ENCODE measurements at places on chromosomes 12 and 14.
A peak's percentile ranks its signal among the peaks of the same experiment; 100 is the strongest.

- no peak for DNase-seq
These were observed 26.0 kb upstream of the PRPF39 start for GRCh38 chr14:45057881-45058364.

DNA sequence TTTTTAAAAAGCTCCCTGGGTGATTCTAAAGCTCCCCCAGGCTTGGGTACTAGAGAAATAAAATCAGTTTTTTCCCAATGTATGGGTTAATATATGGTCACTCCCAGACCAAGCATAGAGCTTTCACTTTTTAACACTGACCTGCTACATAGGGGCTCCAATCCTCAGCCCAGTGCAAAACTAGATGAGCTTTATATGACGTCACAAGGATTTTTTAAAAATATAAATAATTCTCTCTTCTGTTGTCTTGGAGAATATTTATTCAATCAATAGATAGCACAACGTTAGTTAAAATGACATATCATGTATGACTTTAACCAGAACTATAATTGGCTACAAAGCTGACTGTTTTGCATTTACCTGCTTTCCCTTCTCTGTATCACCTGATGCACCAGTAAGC, 137.9 kb upstream of the TMCC3 start:
- no peak for DNase-seq

DNA sequence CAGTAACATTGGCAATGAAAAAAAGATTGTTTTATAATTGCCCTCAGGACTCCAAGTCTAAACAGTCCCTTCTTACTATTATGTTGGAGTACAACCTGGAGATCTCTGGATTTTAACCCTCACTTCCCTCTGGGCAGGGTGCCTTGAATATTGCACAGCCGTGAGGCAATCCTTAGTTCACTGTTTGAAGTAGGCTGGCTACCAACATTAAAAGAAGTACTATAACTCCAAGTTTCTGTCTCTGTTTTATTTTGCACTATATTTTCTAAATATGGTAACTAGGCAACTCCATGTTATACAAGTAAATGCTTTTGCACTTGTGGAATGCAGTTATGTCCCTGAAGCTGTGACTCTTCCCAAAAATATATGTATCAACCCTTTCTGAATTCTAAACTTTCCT, 490.7 kb downstream of the EGLN3 start:
- DNase-seq, result no peak

- no peak for DNase-seq
These were observed 113.6 kb downstream of the ZFP36L1 start for GRCh38 chr14:68679301-68679700.

DNA sequence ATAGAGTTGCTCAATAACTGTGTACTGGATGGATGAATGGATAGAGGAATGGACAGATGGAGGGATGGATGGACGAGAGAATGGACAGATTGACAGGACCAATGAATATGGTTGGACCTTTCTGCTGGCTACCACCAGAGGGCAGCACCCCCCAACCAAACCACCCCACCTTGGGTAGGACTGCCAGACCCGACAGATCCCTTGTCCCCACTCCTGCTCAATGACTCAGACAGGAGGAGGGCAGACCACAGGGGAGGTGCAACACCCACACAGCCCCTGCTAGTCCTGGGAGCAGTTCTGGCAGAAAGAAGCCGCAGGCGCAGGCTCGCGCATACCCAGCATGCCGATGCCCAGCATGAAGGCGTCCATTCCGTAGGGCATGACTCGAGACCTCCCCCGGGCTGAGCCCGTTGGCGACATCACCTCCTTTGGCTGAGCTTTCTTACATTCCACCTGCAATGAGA, 12.4 kb downstream of the MSI1 start:
- peak; percentile 73 for DNase-seq

DNA sequence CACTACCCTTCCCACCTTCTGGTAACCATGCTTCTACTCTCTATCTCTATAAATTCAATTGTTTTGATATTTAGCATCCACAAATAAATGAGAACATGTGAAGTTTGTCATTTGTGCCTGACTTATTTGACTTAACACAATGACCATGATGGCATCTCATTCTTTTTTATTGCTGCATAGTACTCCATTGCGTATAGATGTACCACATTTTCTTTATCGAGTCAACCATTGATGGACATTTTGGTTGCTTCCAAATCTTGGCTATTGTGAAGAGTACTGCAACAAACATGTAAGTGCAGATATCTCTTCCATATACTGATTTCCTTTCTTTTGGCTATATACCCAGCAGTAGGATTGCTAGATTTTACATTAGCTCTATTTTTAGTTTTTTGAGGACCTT, 73.6 kb downstream of the PTPRQ start:
- no peak for DNase-seq

DNA sequence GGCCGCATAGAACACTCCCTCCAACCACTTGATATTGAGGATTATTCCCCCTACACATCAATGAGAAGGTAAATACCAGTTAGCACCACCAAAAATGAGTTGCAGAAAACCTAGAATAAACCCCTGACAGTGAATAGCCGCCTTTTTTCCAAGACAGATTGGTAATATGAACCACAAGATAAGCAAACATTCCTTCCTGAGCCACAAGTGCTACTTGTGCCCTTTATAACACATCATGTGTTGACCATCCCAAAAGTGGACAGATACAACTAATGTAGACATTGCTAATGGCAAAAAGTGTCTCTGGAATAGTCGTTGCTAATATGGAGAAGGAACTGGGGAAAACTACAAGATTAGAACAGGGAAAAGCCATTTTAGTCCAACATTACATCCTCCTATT, 17.2 kb downstream of the NOXRED1 start:
- no peak for DNase-seq

GRCh38 chr12:124562018-124562795, 5.2 kb downstream of the NCOR2 start:
- no peak for DNase-seq

GRCh38 chr12:66149702-66150398, 19.3 kb upstream of the LLPH start:
- no peak for DNase-seq

GRCh38 chr12:113137861-113138783, 2.6 kb upstream of the RASAL1 start:
- DNase-seq, result no peak

- no peak for DNase-seq
These were observed 17.0 kb downstream of the PSEN1 start for GRCh38 chr14:73153272-73153671.

DNA sequence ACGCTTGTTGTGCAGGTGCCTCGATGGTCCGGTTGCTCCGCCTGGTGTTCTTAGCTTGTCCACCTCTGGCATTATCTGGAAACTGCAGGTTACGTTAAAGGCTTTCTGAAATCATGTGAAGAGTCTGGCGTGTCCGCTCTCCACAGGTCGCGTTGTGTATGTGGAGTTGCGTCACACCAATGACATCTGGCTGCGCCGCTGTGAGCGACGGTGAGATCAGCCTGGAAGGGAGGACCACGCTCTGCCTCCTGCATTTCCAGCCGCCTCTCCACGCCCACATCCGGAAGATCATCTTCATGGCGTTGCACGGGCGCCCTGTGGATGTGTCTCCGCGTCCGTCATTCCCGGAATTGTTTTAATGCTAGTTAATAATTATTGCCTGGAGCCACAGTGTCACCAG, 50.6 kb upstream of the GALNT9 start:
- no peak for DNase-seq

DNA sequence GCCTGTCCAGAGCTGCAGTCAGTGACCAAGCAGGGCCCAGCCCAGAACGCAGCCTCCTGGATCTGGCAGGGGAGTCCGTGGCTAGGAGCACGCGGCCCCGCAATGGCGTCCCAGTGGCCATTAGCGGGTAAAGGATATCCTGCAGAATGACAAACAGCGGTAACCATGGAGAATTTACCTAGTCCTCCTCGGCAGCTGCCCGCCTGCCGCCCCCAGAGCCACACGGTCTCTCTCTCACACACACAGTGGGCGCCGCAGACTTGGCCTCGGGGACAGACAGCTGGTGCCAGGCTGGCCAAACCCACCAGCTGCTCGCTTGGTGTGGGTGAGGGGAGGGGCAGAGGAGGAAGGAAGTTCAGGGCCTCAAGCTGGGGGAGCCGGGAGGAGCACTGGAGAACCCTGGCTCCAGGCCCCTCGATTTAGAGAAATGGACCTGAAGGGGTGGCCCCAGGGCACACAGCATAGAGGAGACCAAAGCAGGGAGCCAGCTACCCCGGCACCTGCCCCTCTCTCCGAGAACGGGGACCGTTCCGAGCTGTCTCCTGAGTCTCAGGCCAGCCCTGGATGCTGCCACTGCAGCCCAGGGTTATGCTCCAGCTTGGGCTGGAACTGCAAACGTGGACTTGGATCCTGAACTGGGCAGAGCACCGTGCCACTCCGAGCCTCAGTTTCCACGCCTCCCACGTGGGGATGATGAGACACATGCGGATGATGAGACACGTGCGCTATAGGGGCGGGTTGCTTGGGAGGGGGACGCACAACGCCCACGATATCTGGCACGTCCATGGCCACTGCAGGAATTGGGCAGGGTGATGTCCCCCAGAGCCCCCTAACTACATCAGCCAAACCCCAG, 3.4 kb downstream of the CDK2AP1 start:
- no peak for DNase-seq

GRCh38 chr12:80472911-80473500, 29.0 kb downstream of the PTPRQ start:
- no peak for DNase-seq

DNA sequence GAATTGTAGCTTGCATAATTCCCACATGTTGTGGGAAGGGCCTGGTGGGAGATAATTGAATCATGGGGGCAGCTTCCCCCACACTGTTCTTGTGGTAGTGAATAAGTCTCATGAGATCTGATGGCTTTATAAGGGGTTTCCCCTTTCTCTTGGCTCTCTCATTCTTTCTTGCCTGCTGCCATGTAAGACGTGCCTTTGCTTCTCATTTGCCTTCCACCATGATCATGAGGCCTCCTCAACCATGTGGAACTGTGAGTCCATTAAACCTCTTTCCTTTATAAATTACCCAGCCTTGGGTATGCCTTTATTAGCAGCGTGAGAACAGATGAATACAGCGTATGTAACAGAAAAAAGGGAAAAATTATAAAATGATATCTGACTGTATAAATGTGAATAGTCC, 21.1 kb downstream of the C12orf71 start:
- DNase-seq, result no peak

DNA sequence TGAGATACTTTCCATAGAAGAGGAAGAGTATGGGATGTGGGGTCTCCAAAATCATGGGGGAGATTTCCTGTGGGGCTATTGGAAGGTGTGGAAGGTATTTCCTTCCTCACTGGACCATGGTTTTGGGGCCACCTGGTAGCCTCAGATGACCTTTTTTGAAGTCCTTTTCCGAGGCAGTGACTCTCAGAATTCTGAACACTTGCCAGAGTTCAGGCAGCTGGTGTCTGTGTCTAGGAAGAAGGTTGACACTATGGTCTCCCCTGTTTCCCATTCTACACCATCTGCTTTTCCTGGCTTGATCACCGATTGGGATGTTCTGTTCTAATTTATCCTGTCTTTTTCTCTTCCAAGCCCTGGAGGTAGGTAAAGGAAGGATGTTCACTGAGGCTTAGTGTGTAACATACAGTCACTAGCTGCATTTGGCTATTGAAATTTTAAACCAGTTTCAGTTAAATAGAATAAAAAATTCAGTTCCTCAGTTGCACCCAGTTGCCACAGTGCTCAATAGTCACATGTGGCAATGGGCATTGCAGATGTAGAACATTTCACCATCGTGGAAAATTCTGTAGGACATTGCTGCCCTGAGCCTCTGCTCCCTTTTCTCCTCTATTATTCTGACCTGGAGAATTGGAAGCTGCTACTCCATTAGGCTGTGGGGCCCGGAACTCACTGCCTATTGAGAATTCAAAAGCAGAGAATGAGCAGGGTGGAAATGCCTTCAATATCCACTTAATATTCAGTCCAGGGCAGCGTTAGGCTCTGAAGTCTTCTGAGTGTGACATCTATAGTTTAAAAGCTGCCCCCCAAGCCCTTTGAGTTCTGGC, 11.0 kb upstream of the PLEKHG3 start:
- DNase-seq, result no peak

- no peak for DNase-seq
These were observed 104.6 kb downstream of the GCH1 start for GRCh38 chr14:54797986-54798385.

DNA sequence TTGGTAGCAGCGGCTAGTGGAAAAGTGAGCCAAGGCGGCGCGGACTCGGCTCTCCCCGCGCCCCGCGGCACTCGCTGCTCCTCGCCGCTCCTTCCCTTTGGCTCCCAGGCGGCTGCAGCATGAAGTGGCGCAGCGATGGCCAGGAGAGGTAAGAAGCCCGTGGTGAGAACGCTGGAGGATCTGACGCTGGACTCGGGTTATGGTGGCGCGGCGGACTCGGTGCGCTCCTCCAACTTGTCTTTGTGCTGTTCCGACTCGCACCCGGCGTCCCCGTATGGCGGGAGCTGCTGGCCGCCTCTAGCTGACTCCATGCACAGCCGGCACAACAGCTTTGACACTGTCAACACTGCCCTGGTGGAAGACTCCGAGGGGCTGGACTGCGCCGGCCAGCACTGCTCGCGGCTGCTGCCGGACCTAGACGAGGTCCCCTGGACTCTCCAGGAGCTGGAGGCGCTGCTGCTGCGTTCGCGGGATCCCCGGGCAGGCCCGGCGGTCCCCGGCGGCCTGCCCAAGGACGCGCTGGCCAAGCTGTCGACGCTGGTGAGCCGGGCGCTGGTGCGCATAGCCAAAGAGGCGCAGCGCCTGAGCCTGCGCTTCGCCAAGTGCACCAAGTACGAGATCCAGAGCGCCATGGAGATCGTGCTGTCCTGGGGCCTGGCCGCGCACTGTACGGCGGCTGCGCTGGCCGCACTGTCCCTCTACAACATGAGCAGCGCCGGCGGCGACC, 225.6 kb upstream of the CRY1 start:
- no peak for DNase-seq

DNA sequence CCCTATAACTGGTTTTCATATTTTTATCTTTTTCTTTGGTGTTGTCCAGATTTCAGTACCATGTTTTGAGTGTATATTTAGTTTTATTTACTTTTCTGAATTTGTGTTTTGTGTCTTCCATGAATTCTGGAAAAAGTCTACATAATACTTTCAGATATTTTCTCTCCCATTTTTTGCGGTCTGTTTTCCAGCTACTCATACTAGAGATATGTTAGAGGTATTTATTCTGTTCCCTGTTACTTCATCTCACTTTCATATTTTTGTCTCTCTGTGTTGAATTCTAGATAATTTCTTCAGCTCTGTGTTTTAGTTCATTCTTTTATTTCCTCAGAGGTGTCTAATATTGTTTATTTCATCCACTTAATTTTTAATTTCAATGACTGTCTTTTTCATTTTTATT, 74.2 kb downstream of the IFT81 start:
- no peak for DNase-seq

DNA sequence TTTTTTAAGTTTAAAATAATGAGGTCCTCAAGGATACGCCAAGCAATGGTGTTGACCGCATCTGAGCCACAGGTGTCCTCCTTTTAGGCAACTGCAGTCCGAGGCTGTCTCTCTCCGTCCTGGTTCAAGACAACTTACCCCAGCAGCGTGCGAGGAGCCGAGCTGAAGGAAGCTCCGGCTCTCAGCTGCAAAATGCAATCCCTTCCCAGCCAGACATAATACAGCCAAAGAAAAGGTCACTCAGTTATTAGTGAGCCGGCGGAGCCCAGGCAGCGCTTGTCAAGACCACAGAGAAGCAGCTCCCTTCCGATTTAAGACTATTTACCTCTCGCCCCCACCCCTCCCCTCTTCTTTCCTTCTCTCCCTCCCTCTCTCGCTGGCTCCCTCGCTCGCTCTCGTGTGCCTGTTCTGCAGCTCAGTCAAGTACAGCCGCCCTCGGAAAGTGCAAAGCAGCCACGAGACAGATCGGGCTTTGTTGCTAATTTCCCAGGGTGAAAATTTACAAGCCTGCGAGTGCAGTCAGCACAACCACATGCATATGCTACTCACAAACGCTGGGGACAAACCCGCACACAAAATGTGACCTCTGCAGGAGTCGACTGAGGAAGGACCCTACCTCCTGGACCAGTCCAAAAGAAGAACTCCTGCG, 363 bp upstream of the LMO3 start:
- DNase-seq, result no peak
